Foreskin melanocyte (primary cell): ENCODE measurements at places on chromosomes 2 and 18.
A peak's percentile ranks its signal among the peaks of the same experiment; 100 is the strongest.

DNA sequence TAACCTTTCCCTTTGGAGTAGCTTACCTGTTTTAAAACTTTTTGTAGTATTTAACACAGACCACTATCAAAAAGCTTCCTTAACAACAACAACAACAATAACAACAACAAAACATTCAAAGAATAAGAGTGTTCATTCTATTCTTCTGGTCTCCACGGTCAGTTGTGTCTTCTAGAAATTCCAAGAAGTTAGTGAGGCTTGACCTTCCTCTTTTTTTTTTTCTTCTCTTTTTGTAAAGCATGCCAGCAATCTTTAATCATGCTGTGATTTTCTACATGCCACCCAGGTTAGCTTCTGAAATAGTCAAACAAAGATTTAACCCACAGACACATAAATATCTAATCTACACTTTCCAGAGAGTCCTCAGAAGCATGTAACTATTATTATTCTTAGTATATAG, 28.4 kb upstream of the KLHL14 start:
- DNase-seq, result no peak

GRCh38 chr18:37242091-37242490, 323.5 kb downstream of the CELF4 start:
- no peak for DNase-seq

DNA sequence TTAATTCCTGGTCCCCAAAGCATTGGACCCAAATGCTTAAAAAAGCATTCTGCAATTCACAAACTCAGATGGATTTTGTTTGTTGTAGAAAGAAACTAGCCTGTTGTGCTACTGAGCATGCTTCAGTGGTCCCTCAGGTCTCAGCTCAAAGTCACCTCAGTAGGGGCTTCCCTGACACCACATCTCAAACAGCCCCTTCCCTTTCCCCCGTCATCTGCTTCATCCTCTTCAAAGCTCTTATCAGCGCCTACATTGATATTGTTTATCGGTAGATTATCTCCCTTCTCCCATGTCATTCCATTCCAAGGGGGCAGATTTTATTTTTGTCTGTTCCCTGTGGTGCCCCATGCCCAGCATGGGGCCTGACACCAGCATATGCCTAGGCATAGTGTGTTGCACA, 172.9 kb downstream of the CELF4 start:
- no peak for DNase-seq

DNA sequence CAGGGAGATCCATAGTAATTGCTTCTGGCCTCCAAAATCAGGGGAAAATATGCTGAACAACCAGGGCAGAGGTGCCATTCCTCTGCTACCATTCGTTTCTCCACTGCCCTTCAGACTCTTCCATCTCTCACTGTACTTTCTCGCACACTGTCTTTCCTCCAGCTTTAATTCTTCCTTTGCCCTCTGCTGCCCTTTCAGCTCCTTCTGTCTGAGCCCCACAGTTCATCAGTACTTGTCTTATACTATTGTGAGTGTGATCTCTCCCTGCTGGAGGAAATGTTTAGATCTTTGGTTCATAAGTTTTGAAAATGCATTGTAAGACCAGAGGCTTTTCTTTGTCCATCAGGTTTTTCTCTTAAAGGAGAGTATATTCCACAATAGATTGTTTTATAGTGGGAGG, 184.9 kb upstream of the DTNA start:
- no peak for DNase-seq

GRCh38 chr2:179758636-179759035, 102.8 kb downstream of the ZNF385B start:
- no peak for DNase-seq

- no peak for DNase-seq
Observed at GRCh38 chr2:47035615-47036488, 119.3 kb downstream of the STPG4 start.

DNA sequence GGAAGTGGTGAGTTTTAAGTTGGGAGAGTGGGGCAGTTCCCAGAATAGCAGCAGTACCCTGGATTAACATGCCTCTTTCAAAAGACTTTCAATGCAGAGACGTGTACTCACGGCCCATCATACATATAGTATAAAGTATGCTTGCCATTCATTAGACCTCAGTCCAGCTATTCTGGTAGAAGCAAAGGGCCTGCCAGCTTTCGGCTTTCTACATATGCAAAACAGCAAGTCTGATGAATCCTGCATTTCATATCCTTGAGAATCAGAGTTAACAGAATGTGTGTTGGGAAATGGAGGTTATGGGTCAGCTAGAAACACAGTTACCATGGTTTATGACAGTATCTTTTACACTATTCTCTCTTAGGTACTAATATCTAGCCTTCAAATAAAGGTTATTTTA, 27.5 kb downstream of the SATB2 start:
- no peak for DNase-seq

DNA sequence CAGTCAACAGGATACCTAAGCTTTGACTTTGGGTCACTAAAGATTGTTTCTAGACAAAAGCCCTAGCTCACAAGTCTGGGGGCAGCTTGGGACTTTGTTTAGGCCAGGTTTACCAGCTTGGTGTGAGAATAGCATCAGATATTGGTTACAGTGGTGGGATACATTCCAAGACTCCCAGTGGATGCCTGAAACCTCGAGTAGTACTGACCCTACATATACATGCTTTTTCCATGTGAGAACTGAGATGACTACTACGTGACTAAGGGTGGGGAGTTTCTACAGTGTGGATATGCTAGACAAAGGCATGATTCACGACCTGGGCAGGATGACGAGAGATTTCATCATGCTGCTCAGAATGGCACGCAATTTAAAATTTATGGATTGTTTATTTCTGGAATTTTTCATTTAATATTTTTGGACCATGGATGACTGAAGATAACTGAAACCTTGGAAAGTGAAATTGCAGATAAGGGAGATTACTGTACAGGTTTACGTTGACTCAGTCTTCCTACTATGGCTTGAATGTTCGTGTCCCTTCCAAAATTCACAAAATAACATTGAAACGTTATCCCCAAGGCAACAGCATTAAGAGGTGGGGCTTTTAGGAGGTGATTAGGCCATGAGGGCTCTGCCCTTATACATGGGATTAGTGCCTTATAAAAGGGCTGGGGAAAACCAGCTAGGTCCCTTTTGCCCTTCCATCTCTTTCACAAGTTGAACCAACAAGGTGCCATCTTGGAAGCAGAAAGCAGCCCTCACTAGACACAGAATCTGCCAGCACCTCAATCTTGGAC, 50.2 kb upstream of the CTAGE1 start:
- DNase-seq, result peak; percentile 36

- DNase-seq, result no peak
Observed at GRCh38 chr2:62221141-62221540, 25.2 kb downstream of the B3GNT2 start.

- DNase-seq, result no peak
Observed at GRCh38 chr2:9703085-9703678, 72.4 kb upstream of the YWHAQ start.

- no peak for DNase-seq
Observed at GRCh38 chr2:104702031-104702850, 151.7 kb upstream of the POU3F3 start.

- DNase-seq, result no peak
Observed at GRCh38 chr2:69022548-69022947, 9.6 kb downstream of the ANTXR1 start.

DNA sequence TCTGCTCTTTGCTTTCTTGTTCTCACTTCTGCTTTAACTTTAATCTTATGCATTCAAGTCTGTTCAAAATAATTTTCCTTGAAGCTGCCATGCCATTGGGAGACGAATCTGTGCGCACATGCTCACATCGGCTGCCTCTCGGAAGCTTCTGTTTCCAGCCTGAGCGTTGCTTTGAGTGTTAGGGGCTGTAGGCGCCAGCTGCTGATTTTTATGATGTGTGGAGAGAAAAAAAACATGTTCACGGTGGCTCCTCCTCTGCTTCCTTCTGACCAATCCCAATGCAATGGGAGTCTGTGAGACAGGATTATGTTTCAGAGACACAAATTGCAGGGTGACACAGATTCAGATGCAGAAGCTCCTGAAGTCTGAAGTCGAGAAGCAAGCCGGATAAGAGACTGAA, at the start of gene MC4R:
Gene MC4R (minus strand): TSS at position 180 of the 400 bp plus-strand sequence. CDS start 426 bp downstream, outside the sequence.
- peak; percentile 66 for DNase-seq

DNA sequence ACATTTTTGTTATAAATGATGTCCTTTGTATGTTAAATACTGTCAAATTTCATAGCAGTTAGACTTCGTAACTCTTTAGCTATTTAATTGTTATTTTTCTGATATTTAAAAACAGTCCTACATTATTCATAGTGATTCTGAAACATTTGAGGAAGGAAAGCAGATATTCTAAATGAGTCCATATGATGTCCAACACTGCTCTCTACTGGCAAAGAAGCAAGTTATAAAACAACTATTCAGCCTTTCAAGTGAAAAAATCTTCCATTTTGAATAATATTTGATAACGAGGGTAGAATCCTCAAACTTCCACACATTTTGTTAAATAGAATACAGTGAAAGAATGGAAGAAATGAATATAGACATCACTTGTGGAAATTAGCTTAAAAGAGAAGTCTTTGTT, 220.8 kb downstream of the GULP1 start:
- DNase-seq, result peak; percentile 51

- peak; percentile 57 for DNase-seq
Observed at GRCh38 chr2:11239666-11240462, 84.6 kb downstream of the SLC66A3 start.

DNA sequence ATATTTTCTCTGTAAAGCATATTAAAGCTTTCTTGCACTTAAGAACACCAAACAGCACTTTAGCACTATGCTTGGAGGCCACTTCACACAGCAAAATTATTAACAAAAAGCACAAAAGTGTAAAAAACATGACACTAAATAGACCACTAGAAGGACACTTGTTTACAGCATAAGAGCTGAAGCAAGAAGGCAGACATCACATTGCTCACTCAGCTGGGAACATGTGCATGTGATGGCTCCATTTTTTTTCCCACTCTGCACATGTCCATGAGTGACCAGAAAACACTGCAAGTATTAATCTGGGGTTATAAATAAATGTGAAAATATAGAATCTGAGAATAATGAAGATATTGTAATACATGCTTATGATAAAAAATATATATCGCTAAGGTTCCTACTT, 103.1 kb upstream of the MAPRE2 start:
- DNase-seq, result peak; percentile 11

GRCh38 chr18:4107049-4107467, 348.0 kb downstream of the DLGAP1 start:
- peak; percentile 65 for DNase-seq

- DNase-seq, result no peak
Observed at GRCh38 chr2:46800218-46800617, 115.4 kb downstream of the MCFD2 start.

DNA sequence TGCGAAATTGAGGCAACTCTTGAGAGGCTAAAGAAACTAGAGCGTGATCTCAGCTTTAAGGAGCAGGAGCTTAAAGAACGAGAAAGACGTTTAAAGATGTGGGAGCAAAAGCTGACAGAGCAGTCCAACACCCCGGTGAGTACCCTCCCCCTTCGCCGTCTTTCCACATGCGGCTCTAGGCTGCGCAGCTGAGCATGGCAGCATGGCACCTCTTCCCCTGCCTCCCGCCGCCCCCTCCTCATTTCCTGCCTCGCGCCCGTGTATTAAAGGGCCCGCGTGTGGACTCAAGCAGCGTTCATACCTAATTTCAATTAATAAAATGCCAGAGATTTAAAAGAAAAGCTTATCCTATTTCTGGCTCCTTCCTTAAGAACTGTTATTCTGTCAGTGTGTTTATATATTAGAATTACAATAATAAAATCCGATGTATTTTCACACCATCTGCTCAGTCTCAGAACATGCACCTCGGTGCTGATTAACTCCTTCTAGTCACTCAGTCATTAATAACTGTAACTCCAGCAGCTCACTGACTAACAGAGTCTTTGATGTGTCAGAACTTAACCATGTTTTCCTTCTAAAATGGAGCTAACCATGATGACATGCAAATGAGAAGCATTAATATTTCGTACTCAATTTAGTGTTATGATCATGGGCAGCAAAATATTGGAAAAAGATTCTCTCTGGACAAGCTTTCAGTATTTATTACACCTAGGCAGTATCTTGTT, 137.4 kb upstream of the CDCA7 start:
- no peak for DNase-seq

GRCh38 chr2:61288070-61288841, 126.3 kb downstream of the C2orf74 start:
- DNase-seq, result no peak

DNA sequence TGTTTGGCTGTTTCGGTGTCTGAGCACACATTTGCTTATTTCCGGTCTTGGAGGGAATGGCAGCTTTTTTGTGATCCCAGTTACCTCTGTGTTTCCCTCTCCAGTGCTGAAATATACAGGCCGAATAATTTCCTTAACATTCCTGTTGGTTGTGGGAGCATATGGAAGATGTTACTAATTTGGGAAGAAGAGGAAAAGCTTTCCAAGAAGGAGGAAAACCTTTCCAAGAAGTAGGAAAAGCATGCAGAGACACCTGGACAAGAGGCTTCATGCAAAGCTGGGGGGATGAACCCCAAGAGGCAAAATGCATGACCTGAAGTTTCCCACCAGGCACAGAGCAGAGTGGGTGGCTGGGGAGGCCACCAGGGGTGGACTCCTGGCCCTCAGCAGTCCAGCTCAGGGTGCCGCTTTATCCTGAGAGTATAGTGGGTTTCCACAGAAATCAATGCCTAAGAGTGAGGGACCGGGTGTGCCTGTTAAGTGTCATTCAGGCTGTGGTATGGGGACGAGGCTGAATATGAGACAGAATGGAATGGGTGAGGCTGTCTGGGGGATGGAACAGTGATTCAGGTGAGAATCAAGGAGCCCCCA, 25.5 kb upstream of the GNAL start:
- DNase-seq, result no peak

DNA sequence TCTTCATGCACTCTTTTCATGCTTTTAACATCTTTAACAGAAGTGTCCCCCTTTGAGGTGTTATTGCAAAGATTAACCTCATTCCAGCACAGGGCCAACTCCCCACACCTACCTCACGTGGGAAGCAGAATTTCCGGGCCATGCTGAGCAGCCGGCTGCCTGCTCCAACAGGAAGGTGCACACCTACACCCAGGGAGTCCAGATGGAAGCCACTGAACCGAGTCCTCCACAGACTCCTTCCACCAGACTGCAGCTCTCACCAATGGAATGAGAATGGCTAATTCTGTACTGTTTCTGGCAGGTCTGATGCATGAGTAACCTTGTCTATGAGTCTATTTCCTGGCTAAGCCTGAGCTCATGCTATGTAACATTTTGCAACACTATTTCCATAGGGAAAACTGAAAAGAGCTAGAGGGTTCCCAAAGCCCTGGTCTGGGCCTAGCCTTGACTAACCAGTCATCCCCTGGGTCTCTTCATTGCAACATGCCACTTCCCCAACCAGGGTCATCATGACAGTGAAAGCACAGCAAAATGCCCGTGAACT, 11.0 kb downstream of the ERFE start:
- DNase-seq, result no peak

DNA sequence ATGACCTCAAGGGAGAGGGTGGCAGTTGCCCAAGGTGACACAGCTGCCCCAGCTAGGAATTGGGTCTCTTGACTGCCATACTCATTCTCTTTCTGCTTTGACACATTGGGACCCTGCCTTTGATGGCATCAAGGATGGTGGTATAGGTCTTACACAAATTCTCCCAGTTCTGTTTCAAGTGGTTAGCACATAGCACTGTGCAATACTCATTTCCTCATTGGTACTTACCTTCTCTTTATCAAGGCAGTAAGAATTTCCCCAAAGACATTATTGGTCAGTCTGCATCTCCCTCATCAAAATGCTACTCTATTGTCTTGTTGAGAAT, 35.9 kb upstream of the CCDC93 start:
- DNase-seq, result no peak
